ENCODE measurements at places on chromosomes 6 and 20.

GRCh38 chr6:2749969-2750600, 637 bp downstream of the MYLK4 start:
- DNase-seq = peak; percentile 81

GRCh38 chr20:34535301-34535840, 19.1 kb downstream of the DYNLRB1 start:
- DNase-seq = no peak

DNA sequence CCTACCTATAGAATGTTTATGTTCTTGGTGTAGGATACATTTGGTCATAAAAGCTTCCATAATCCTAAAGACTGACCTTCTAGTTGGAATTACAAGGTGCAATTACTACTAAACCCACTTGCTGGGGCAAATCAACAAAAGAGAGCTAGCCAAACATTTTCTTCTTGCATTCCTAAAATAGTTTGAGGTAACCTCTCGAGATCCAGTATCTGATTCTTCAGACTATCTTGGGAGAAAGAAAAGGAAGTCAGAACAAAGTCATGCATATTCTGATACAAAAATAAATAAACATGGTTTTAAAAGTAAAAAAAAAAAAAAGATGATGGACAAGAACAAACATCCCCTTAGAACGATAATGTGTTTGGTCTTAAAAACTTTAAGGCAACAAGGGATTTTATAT, 294.2 kb upstream of the RSPO3 start:
- DNase-seq = no peak

- DNase-seq = no peak
Measured at GRCh38 chr6:95231416-95231815, 345.9 kb upstream of the MANEA start.

- no peak for DNase-seq
Measured at GRCh38 chr20:23332467-23332866, 18.1 kb upstream of the NXT1 start.

- no peak for DNase-seq
Measured at GRCh38 chr6:168574699-168575195, 133.8 kb downstream of the SMOC2 start.

GRCh38 chr6:2875359-2876191, 27.5 kb downstream of the SERPINB9 start:
- peak; percentile 65 for DNase-seq

- DNase-seq = no peak
Measured at GRCh38 chr6:37516076-37516919, 16.6 kb upstream of the CCDC167 start.

GRCh38 chr20:50701041-50701963, 10.0 kb upstream of the RIPOR3 start:
- no peak for DNase-seq

DNA sequence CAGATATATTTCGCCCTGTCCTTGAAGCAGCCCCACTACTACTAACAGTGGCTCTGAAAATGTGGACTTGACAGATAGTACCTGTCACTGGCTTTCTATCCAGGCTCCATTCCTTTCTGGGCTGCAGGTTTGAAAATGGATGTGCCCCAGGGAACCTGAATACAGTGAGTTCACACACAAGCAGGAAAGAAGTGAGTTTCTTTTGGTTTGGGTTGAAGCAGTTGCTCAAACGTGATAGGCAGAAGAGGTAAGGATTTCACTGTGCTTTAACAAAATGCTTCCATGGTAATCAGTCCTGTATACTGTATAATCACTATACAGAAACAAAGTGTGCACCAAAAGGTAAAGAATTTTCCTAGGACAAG, 382.9 kb downstream of the PRKN start:
- no peak for DNase-seq

DNA sequence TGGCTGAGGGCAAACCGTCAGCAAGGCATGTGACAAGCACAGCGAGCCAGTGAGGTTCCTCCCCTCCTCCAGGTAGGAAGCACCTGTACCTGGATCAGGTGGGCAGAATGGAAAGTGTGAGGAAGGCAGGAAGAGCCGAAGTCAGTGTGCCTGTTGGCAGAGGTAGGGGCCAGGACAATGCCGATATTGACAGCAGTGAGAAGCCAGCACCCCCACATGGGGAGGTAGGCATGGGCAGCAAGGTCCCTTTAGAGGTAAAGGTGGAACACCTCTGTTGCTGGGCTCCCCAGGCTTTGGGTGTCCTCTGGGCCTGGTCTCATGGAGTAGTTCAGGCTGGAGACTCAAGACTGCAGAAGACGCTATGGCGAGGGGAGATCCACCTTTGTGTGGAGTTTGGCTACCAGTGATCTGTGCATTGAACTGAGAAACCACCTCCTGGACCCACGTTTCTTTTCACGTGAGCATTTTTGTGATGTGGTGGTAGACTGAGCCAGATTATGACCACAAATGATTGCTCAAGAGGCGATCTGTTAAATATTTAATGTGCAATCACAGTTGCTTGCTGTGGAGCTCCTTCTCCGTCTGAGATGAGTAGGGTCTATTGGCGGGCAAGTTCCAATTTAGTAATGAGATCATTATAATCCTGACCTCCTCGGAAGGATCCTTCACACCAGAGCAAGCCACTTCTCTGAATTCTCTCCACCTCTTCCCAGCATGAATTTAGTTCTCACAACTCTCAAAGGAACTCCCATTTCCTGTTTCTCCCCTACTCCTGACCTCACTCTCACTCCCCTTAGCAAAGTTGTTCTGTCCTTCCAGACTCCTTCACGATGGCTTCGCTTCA, 174.8 kb downstream of the CDH26 start:
- peak; percentile 47 for DNase-seq

DNA sequence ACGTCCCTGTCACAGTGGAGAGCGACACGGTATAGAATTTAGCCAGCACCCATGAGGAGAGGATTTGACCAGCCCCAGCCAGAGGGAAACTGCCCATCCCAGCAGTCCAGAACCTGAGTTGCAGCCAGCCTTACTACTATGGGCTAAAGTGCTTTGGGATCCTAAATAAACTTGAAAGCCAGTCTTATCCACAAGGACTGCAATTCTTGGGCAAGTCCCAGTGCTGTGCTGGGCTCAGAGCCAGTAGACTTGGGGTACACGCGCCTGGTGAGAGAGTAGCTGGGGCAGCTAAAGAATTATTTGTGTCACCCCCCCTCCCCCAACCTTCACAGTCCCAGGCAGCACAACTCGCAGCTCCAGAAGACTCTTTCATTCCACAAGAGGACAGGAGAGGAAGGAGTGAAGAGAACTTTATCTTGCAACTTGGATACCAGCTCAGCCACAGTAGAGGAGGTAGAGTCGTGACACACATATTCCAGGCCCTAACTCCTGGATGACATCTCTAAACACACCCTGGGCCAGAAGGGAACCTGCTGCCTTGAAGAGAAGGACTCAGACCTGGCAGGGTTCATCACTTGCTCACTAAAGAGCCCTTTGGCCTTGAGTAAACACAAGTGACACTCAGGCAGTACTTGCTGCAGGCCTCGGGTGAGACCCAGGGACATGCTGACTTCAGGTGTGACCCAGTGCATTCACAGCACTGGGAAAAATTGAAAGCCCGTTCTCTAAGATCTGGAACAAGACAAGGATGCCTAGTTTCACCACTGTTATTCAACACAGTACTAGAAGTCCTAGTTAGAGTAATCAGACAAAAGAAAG, 100.3 kb downstream of the REV3L start:
- DNase-seq = no peak

- no peak for DNase-seq
Measured at GRCh38 chr6:79668381-79668780, 37.3 kb downstream of the SH3BGRL2 start.

- DNase-seq = peak; percentile 41
Measured at GRCh38 chr6:47352194-47352920, 42.7 kb upstream of the TNFRSF21 start.

- peak; percentile 83 for DNase-seq
Measured at GRCh38 chr6:170459451-170459850, 93.7 kb downstream of the PSMB1 start.

DNA sequence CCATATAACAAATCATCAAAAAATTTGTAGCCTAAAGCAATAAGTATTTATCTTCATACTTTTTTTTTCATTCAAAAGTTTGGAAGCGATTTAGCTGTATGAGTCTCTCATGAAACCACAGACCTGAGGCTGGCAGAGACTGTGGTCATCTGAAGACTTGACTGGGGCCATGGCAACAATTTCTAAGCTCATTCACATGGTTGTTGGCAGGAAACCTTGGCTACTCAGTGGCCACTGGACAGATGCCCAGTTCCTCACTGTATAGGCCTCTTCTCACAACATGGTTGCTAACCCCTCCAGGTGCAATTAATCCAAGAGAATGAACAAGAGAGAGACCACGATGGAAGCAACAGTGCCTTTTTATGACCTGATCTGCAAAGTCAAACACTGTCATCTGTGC, 235.9 kb downstream of the BTBD3 start:
- DNase-seq = no peak

GRCh38 chr6:10190042-10190441, 224.8 kb downstream of the TFAP2A start:
- no peak for DNase-seq

- DNase-seq = no peak
Measured at GRCh38 chr6:106286746-106287145, 38.8 kb downstream of the ATG5 start.

- no peak for DNase-seq
Measured at GRCh38 chr6:144689503-144690040, 404.4 kb downstream of the UTRN start.

- DNase-seq = no peak
Measured at GRCh38 chr6:35893246-35893645, 27.7 kb downstream of the SRPK1 start.

DNA sequence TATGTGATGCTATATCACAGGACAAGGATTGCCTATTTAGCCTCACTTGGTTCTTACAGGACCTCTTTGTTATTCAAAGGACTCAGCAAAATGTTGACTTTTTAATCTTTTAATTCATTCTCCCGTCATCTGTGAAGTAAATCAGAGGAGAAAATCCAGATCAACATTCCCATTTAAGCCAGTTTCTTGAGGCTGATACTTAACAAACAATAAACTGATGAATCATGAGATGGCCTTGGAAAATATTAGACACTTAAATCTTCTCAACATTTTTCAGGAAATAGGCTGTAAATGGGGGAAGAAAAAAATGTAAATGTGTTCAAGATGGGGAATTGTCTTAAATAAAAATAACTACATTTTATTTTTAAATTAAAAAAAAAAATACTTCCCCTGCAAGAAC, 55.9 kb upstream of the UBR2 start:
- no peak for DNase-seq

DNA sequence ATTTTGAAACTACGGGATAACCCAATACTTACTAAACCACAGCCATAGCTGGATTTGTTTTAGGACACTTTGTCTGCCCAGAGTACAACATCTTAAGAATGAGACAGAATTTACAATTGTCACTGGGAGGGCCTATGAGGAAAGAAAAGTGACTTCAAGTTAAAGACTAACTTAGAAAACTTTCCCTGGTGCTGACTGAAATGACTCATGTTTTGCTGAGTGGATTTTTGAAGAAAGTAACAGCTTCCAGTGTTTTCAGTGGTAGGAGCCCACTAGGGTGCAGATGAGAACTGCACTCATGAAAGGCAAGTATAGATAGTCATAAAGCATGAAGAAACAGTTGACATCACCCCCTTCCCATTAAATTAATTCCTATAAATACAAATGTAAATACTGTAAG, 988.2 kb upstream of the MAP3K7 start:
- no peak for DNase-seq

GRCh38 chr20:11248687-11249638, 575.2 kb upstream of the JAG1 start:
- DNase-seq = no peak

DNA sequence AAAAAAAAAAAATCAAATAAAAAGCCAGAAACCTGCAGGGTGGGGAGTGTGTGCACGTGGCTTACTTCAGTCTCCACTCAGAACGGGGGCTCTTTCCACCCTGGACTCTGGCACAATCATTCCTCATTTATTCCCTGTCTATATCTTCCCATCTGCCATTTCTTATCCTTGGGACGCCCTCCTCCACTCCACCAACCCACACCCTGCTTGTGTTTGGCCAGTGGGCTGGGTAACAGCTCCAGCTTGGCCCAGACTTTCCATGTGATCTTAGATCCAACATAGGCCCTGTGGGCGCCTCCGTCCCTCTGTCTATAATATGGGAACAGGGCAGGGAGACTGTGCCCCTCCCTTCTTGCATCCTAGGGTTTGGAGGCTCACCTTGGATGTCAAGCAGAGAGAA, 68.1 kb downstream of the CD40 start:
- no peak for DNase-seq

- DNase-seq = no peak
Measured at GRCh38 chr6:24600903-24601302, 45.1 kb downstream of the KIAA0319 start.

GRCh38 chr20:10344953-10345352, 89.1 kb downstream of the MKKS start:
- DNase-seq = no peak

- DNase-seq = no peak
Measured at GRCh38 chr20:64225828-64226598, 29.5 kb upstream of the PCMTD2 start.

DNA sequence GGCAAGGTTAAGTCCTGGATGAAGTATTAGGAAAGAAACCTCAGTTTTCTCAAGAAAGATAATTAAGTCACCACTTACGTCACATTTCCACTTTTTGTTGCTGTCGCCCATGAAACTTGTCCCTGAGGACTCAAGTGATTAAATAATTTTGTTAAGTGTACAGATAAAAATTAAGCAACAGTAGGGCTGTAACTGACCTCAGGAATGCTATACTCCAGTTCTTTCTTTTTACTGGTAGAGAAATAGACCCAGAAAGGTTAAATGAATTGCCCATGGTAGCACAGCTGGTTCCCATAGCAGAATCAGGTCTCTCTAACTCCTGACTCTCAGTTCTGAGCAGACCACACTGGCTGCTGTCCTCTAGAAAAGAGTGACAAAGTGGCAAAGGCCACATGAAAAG, 54.5 kb downstream of the CLIC5 start:
- DNase-seq = no peak

- no peak for DNase-seq
Measured at GRCh38 chr6:153085239-153085638, 45.8 kb downstream of the RGS17 start.

DNA sequence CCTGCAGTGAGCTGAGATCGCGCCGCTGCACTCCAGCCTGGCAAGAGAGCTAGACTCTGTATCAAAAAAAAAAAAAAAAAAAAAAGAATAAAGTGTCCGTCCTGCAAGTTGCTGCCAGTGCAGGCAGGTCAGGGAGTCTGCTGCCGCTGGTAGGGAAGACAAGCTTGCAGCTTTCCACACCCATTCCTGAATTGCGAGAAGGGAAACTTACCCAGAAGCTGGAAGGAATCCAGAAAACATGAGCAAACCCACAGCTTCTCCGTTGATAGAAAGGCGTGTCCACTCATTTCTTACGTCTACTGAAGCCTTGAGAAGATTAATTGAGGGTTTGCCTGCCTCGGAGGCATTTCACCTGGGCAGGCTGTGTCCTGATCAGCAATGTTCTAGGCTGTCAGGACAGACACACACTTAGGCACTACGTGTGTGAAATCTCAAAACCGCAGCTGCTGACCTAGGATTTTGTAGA, 61.6 kb upstream of the DSP start:
- DNase-seq = peak; percentile 75

All from suppressor macrophage treated with lipopolysaccharide for 4 hours (primary cell).